ENCODE measurements at places on chromosomes 13 and 19. TPM values are rescaled to one million over a fixed set of nuclear protein-coding genes. Genes with fewer than 3 reads are reported as not detected.

Gene TGFBR3L
- not detected for total RNA-seq

Gene GDF15
- not detected for total RNA-seq

Gene ACTMAP
- 8.5 TPM for total RNA-seq

Gene KISS1R
- 0.49 TPM for total RNA-seq

- H3K27me3 ChIP-seq: no peaks in the 10 kb centered on the region
- no peak for DNase-seq
- no peaks in the 10 kb centered on the region for H3K36me3 ChIP-seq
- no peak overlapping the region for H3K27ac ChIP-seq
These were observed 113.8 kb downstream of the KATNAL1 start for GRCh38 chr13:30193279-30194234.

- H3K4me3 ChIP-seq: no peak overlapping the region
- no peak overlapping the region for H3K27ac ChIP-seq
- no peaks in the 10 kb centered on the region for H3K36me3 ChIP-seq
- H3K27me3 ChIP-seq: no peaks in the 10 kb centered on the region
- no peaks in the 10 kb centered on the region for H3K4me1 ChIP-seq
These were observed 403.5 kb upstream of the MIR17HG start for GRCh38 chr13:90943946-90944345.

- H3K4me3 ChIP-seq: no peak overlapping the region
- H3K36me3 ChIP-seq: no peaks in the 10 kb centered on the region
- H3K4me1 ChIP-seq: peaks cover 25% of the 10 kb centered on the region
These were observed 476.8 kb downstream of the COG6 start for GRCh38 chr13:40132249-40132648.

DNA sequence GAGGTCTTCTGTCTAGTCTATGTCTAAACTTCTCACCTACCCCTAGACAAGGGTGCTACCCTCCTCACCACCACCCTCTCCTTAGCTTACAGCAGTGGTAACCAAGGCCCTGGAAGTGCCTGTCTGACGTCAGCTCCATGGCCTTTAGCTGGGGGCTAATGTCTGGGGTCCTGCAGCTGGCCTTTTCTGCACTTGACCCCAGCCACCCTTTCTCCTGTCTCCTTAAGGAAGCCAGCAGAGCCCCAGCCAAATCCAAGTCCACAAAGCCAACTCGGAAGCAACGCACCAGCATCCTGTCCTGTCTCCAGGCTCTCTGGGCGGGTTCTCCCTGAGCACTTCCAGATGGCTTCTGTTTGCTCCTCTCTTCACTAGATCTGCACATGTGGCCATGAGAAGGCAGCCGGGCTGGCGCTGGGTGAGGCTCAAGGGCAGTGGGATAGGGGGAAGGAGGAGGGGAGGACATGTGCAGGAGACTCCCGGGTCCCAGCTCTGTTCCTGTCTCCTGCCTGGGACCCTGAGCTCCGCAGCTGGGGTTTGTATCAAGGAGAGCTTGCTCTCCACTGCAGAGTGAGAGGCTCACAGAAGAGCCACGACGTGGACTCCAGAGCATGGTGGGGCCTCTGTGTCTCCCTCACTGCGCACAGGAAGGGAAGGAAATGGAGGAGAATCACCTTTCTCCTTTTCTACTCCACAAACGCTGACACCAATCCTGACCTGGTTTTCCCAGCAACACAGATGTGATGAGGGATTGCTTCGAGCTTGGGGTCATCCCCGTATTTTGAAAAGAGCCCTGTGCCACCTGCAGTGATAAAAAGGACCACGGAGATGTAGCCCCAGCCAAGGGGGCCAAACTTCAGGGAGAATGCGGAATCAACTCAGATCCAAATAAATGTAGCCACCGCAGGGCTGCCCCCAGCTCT is 204.2 kb downstream of the USP12 start:
- no peaks in the 10 kb centered on the region for H3K36me3 ChIP-seq
- H3K4me3 ChIP-seq: no peak overlapping the region
- H3K4me1 ChIP-seq: peaks cover 4% of the 10 kb centered on the region
- no peak for DNase-seq

Data from activated B cell treated with CpG ODN at 0.5 μM for 24 hours (primary cell).